ENCODE measurements at places on chromosomes 5 and 9.

DNA sequence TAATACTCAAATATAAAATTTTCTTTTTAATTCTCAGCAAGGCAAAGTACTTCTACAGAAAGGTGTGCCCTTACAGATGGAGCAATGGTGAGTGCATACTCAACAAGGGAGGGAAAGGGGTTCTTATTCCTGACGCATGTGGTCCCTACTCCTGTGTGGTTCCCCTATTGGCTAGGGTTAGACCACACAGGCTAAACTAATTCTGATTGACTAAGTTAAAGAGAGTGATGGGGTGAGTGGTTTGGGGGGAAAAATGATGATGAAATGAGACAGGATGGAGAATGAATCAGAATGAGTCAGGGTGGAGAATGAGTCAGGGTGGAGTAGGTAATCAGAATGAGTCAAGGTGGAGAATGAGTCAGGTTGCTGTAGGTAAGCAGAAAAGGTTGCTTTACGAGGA lies 22.9 kb upstream of the HMGCS1 start:
- no peak overlapping the region for H3K4me3 ChIP-seq
- peaks cover 28% of the 10 kb centered on the region for H3K27me3 ChIP-seq
- DNase-seq: no peak
- H3K4me1 ChIP-seq: no peaks in the 10 kb centered on the region

- H3K4me1 ChIP-seq: peaks cover 14% of the 10 kb centered on the region
- no peaks in the 10 kb centered on the region for H3K36me3 ChIP-seq
- H3K4me3 ChIP-seq: no peak overlapping the region
- no peak overlapping the region for H3K27ac ChIP-seq
- H3K27me3 ChIP-seq: no peaks in the 10 kb centered on the region
Measured at GRCh38 chr5:143596824-143597223, 193.3 kb upstream of the NR3C1 start.

DNA sequence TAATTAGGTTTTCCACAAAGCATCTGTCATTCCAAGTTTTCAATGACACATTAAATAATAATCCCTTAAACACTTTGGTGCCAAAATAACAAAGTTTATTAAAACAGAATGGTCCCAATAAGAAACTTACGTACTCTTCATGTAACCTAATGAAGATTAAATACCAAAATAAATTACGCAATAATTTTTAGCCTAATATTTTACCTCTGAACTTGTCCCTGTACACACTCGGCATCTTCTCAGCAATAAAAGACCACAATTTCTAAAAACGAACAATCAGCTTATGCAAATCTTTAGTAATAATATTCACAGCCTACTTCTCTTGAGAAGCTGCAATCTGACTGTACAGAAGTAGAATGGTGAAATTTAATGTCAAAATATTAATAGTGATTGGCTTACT lies 163.6 kb downstream of the ZDHHC21 start:
- H3K4me3 ChIP-seq: no peak overlapping the region
- H3K27me3 ChIP-seq: peaks cover 7% of the 10 kb centered on the region
- H3K4me1 ChIP-seq: peaks cover 3% of the 10 kb centered on the region
- H3K36me3 ChIP-seq: no peaks in the 10 kb centered on the region
- DNase-seq: no peak

DNA sequence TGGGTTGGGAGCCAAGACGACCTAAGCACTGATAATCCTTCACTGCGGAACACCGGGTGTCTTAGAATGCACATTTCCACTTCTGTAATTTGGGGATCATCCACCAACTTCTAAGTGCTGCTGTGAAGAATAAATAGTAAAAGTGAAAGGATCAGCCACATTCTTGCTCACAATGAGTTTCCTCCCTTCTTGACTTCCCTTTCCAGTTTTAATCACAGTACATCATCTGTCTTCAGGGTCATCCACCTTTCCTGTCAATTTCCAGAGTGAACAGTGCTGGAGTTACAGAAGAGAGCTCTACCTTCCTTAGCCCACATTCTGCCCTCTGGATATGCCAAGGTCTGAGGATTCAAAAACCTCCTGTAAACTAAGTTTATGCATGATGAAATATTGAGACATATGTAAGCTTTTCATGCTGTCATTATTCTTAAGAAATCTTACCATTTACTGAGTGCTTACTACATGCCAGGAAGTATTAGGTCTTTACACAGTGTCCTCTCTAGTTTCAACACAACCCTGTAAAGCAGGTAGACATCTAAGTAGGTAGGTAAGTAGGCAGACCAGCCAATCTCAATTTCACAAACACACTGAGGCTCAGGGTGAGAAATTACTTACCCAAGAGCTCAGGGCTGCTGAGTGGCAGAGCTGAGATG lies 105.2 kb downstream of the CDK5RAP2 start:
- H3K36me3 ChIP-seq: peaks cover 41% of the 10 kb centered on the region
- no peaks in the 10 kb centered on the region for H3K27me3 ChIP-seq
- DNase-seq: no peak
- H3K4me1 ChIP-seq: peaks cover 3% of the 10 kb centered on the region
- H3K27ac ChIP-seq: no peak overlapping the region
- H3K4me3 ChIP-seq: no peak overlapping the region

GRCh38 chr5:142800776-142801494 lies 30.8 kb downstream of the ARHGAP26 start:
- no peaks in the 10 kb centered on the region for H3K36me3 ChIP-seq
- H3K4me3 ChIP-seq: peak overlapping the region; percentile 62
- peak; percentile 30 for DNase-seq
- H3K27ac ChIP-seq: peak overlapping the region; percentile 77

GRCh38 chr5:143921525-143922311 lies 109.8 kb downstream of the HMHB1 start:
- no peak for DNase-seq
- no peak overlapping the region for H3K4me3 ChIP-seq
- H3K36me3 ChIP-seq: no peaks in the 10 kb centered on the region
- H3K27me3 ChIP-seq: peaks cover 4% of the 10 kb centered on the region
- H3K4me1 ChIP-seq: no peaks in the 10 kb centered on the region

- no peak overlapping the region for H3K4me3 ChIP-seq
- H3K36me3 ChIP-seq: peaks cover 1% of the 10 kb centered on the region
- H3K4me1 ChIP-seq: no peaks in the 10 kb centered on the region
- no peak for DNase-seq
- H3K27me3 ChIP-seq: no peaks in the 10 kb centered on the region
- H3K27ac ChIP-seq: no peak overlapping the region
Measured at GRCh38 chr5:17147617-17148016, 69.8 kb upstream of the BASP1 start.

DNA sequence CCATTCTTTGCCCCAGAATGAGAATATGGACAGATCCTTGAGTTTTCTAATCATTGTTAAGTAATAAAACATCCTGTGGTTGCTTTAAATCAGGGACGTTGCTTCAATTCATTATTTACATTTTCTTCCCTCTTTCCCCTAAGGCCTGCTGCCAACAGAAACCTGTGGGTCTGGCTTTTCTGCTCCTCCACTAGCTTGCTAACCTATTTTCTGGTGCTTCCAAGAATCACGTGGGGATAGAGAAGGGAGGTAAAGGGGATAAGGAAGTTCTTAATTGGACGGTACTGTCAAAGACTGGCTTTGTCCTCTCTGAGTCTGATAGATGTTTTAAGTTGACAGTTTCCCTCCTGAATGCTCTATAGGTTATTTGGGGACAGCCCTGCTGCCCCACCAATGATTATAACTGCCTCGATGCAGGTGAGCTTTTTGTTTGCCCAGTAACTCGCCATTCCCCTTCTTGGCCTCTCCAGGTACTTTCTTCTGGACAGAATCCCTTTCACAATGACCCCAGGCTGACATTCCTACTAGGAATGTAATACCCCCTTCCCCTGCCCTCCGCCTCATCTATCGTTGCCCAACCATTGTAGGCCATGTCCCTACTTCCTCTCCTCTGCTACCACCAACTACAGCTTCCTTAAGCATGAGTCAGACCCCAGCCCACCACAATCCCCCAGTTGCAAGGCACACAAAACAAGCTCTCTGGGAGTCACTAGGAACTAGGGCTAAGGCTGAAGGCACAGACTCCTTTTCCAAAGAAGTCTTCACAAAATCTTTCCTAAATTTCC lies 19.9 kb upstream of the CPEB4 start:
- H3K27ac ChIP-seq: no peak overlapping the region
- H3K36me3 ChIP-seq: peaks cover 2% of the 10 kb centered on the region
- H3K4me1 ChIP-seq: peaks cover 9% of the 10 kb centered on the region
- no peak overlapping the region for H3K4me3 ChIP-seq

DNA sequence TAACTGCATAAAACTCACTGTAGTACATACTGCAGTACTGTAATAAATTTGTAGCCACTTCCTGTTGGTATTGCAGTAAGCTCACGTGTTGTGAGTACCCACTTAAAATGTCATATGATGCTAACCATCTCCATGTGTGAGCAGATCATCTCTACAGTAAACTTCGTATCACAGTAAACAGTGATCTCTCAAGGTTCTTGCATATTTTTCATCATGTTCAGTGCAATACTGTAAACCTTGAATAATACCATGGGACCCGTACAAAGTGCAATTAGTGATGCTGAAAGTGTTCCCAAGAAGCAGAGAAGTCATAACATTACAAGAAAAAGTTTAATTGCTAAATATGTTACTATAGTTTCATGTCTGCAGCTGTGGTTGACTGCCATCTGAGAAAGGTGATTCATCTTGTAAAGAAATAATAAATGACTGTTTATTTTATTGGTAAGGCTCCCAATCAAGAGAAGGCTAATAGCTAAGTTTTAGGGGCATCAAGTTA lies 253.8 kb upstream of the POU5F2 start:
- no peak for DNase-seq
- no peak overlapping the region for H3K27ac ChIP-seq
- H3K4me1 ChIP-seq: peaks cover 17% of the 10 kb centered on the region
- H3K4me3 ChIP-seq: no peak overlapping the region

- no peak overlapping the region for H3K4me3 ChIP-seq
- H3K27ac ChIP-seq: no peak overlapping the region
- H3K36me3 ChIP-seq: no peaks in the 10 kb centered on the region
- peaks cover 7% of the 10 kb centered on the region for H3K27me3 ChIP-seq
Measured at GRCh38 chr5:9009931-9010651, 535.8 kb downstream of the SEMA5A start.

GRCh38 chr5:140259500-140259899 lies 43.4 kb downstream of the PFDN1 start:
- H3K27ac ChIP-seq: no peak overlapping the region
- peaks cover 16% of the 10 kb centered on the region for H3K4me1 ChIP-seq
- DNase-seq: no peak
- peaks cover 25% of the 10 kb centered on the region for H3K36me3 ChIP-seq
- no peaks in the 10 kb centered on the region for H3K27me3 ChIP-seq

- no peaks in the 10 kb centered on the region for H3K4me1 ChIP-seq
- no peaks in the 10 kb centered on the region for H3K36me3 ChIP-seq
Measured at GRCh38 chr5:60010328-60010727, 116.8 kb upstream of the PDE4D start.

DNA sequence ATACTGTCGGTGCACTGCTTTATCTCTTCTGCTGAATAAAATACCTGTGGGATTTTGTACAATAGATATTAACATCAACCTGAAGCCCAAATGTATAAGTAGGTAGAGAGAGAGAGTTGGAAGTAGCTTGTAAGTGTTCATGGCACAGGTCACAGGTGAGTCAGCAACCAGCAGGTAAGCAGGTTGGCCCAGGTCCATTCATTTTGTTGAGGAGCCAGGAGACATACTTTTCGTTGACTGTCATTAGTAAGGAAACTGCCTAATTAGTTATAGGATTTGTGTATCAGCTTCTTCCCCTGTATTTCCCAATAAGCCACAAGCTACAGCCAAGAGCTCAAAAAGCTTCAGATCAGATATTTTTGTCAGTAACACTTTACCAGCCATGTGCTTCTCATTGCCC lies 650.8 kb downstream of the IRX1 start:
- H3K27me3 ChIP-seq: no peaks in the 10 kb centered on the region
- H3K4me3 ChIP-seq: no peak overlapping the region
- no peak for DNase-seq
- no peak overlapping the region for H3K27ac ChIP-seq
- H3K4me1 ChIP-seq: no peaks in the 10 kb centered on the region
- no peaks in the 10 kb centered on the region for H3K36me3 ChIP-seq

DNA sequence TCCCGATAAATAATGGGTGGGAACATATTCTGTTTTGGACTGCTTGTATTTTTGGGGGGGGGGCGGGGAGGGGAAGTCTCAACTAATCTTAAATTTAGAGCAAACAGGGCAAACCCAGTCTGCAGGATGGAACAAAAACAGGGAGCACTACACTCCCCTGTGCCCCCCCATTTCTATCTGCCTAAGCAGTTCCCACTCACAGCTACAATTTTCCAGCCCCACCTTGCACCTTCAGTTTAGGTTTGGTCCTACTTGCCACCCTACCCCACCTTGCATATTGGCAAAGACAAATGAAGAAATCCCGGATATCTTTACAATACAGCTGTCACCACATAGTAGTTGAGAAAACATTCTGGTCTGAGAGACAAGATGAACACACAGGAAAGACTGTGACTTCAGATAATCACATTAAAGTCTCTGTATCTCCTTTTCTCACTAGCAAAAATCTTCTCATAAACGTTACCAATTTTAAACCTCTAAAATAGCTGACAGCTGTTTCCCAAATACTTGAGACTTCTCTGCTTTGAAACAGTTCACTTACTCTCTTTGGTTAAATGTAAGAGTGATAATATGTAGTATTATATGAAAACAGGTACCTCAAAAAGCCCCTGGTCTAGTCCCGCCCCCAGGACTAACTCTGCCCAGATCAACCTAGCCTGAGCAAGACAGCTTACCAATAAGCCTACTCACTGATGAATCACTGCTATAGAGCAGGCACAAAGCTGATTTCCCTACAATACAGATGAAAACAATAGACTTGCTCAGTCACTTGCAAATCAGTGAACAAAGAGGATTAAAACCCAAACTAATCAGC lies 5.2 kb upstream of the RAPGEF6 start:
- H3K36me3 ChIP-seq: peaks cover 2% of the 10 kb centered on the region
- no peak overlapping the region for H3K4me3 ChIP-seq
- DNase-seq: no peak
- H3K27ac ChIP-seq: no peak overlapping the region

GRCh38 chr5:168482361-168482760 lies 3.9 kb upstream of the RARS1 start:
- no peak overlapping the region for H3K4me3 ChIP-seq
- H3K27me3 ChIP-seq: peaks cover 7% of the 10 kb centered on the region
- peaks cover 15% of the 10 kb centered on the region for H3K4me1 ChIP-seq
- no peak for DNase-seq
